Activated CD4-positive, CD25-positive, alpha-beta regulatory T cell (primary cell): ENCODE measurements at places on chromosomes 12 and 14.

GRCh38 chr12:106217706-106218105, 30.1 kb downstream of the CKAP4 start:
- DNase-seq, result no peak

- no peak for DNase-seq
Observed at GRCh38 chr14:31261859-31262731, 54.5 kb upstream of the HECTD1 start.

GRCh38 chr12:32053881-32054624, 52.6 kb upstream of the BICD1 start:
- no peak for DNase-seq

DNA sequence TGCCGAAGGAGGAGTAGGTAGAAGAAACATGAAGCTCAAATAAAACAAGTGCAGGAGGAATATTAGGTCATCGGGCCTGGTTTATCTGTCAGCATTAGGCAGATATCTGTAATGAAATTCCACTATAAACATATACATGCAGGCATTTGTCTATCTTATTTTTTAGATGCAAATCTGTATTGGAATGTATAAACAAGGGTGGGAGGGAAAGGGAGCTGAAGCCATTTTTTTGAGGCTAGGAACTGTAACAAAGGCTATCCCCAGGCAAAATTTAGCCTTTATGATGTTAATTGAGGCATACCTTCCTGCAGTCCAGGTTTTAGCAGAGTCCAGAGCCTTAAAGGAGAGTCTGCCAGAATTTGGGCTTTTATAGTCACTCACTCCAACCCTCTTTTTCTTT, 72.5 kb downstream of the PHLDA1 start:
- DNase-seq, result no peak

- no peak for DNase-seq
Observed at GRCh38 chr14:100476012-100476822, 111.0 kb downstream of the BEGAIN start.

DNA sequence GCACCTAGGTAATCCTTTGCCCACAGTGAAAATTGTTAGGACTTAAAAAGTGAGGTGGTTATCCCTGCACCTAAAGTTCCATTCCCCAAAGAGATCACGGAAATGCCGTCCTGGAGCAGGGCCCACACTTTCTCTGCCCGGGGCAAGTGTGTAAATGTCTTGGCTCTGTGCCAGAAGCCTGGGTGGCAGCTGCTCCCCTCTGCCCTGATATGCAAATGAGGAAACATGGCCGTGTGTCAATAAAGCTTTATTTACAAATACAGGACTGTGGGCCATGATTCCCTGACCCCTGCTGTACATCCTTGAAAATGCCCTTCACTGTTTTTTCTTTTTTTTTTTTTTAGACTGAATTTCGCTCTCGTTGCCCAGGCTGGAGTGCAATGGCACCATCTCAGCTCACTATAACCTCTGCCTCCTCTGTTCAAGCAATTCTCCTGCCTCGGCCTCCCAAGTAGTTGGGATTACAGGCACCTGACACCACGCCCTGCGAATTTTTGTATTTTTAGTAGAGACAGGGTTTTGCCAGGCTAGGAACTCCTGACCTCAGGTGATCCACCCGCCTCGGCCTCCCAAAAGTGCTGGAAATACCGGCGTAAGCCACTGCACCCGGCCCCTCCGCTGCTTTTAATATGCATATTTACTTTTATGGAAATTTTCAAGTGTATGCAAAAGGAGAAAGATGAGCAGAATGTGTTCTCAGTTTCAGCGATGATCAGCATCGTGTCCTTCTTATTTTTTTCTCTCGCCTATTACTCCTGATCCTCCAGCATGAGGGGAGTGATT, 75.5 kb downstream of the GALNT9 start:
- DNase-seq, result no peak

GRCh38 chr12:92036771-92037453, 108.7 kb downstream of the BTG1 start:
- no peak for DNase-seq

DNA sequence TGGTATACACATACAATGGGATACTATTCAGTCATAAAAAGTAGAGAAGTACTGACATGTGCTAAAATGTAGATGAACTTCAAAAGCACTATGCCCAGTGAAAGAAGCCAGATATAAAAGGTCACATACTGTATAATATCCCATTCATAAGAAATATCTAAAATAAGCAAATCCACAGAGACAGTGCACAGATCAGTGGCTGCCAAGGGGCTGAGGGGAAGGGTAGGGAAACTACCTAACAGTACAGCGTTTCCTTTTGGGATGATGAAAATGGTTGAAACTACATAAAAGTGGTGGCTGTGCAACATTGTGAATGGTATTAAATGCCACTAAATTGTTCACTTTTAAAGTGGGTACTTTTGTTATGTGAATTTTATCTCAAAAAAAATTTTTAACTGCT, 11.9 kb downstream of the EAPP start:
- DNase-seq, result no peak

GRCh38 chr12:80861641-80862378, 75.9 kb downstream of the LIN7A start:
- DNase-seq, result no peak

DNA sequence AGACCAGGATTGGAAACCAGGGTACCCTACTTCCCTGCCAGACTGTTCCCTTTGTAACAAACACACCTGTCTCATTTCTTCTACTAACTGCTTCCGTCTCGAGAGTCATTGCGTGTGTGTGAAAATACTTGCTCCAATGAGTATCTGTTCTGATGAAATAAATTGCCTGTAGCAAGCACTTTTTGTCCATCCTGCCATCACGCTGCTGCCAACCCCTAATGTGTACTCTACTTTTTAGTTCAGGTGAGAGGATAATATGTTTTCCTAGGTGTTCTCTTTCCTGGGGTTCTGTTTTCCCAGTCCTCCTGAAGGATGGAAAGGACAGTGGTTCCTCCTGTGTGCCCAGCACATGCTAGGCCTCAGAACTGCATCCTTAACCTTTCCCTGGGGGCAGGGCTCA, 1.0 kb downstream of the TUNAR start:
- no peak for DNase-seq

DNA sequence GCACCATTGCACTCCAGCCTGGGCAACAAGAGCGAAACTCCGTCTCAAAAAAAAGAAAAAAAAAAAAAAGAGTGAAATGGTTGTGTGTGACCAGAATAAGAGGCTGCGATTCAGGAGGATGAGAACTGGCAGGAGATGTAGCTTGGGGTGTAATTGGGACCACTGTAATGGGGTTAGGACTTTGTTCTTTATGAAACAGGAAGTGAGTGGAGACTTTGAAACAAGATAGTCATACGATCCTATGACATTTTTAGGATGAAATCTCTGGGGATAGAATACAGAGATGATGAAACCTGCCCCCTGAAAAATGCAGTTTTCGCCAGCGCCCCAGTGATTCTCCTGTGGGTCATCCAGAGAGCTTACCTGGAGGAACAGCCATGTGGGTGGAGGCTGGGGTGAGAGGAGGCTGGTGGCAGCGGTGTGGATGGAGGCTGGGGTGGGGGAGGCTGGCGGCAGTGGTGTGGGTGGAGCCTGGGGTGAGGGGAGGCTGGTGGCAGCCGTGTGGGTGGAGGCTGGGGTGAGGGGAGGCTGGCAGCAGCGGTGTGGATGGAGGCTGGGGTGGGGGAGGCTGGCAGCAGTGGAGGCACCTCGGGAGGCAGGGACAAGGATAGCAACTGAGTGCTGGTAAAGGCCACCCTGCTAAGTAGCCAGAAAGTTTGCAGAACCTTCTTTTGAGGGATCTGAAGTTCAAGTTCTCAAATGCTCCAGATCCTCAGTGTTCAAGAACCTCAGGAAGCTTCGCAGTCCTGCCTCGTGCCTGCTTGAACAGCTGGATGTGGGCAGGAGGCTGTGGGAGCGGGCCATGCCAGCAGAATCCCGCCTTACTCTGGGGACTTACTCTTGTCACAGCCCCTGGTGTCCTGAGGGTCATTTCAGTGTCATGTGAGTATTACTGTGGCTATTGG, 20.2 kb downstream of the FBXL14 start:
- no peak for DNase-seq

- DNase-seq, result no peak
Observed at GRCh38 chr14:54330876-54331275, 65.9 kb upstream of the CDKN3 start.

DNA sequence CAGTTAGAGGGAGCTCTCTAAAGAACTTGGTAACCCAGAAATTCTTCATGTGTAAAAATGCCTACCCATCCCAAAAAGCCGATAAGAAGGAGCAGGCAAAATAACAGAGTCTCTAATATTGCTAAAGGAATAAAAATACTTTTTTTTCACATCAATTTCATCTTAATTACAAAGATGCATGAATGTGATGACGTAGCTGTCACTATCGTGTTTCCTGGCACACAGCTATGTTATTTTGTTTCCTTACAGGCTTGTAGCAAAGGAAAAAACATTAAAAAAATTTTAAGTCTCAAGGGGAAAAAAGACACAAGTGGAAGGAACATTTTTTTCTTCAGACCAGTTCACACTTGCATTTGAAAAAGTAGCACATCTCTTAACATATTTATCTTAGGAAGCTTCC, 10.3 kb upstream of the LGALS3 start:
- DNase-seq, result no peak

DNA sequence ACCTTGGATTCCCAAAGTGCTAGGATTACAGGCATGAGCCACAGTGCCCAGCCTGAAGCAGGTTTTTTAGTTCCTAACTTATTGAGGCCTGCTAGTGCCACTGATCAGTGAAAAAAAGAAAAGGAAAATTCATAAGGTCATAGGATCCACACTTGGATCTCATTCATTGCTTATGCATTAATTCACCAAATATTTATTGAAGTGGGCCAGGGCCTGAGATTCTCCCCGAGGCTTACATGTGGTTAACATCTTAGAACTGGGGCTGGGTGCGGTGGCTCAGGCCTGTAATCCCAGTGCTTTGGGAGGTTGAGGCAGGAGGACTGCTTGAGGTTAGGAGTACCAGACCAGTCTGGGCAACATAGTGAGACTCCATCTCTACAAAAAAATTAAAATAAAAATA, 29.5 kb upstream of the MAP1LC3B2 start:
- no peak for DNase-seq

DNA sequence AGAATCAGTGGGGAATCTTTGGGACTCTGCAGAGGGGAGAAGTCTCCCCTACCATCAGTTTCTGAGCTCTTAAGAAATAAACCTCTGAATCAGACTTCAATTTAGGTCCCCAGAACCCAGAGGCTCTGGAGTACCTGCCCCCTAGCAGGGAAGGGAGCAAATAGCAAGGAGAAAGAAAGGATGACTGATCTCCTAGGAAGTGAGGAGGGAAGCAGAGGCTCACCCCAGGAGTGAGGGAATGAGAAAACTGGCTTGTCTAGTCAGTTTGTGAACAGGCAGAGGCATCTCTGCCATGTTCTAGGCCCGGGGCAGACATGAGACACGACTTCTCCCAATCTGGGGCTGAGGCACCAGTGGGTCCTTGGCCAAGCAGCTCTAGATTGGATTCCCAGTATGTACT, 24.3 kb upstream of the SMUG1 start:
- no peak for DNase-seq

GRCh38 chr14:29637411-29637810, 290.2 kb downstream of the PRKD1 start:
- DNase-seq, result no peak

- DNase-seq, result no peak
Observed at GRCh38 chr12:94872971-94873733, 130.3 kb downstream of the NDUFA12 start.

DNA sequence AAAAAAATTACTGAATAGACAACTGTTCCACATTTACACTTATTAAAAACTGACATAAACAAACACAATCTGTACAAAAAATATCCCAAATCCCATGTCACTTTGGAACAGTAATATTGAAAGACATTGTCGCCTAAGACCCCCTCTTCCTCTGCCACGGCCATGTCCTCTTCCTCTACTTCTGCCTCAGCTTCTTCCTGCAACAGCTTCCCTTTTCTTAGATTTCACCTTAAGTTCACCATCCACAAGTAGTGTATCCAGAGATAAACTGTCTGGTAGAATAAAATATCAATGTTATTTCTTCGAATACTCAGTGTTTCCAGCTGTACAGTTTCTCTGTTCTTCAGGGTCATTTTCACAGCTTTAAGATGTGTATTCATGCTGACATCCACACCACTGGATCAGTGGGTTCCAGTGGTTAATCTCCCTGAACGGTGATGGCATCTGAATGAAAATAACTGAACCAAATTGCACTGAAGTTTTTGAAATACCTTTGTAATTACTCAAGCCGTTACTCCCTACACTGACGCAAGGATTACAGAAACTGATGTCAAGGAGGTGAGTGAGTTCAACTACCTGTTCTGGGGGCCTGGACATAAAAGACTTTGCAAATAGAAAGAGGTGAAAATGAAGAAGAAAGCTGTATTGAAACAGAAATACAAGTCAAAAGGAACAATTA, 208.5 kb downstream of the C12orf50 start:
- DNase-seq, result no peak

DNA sequence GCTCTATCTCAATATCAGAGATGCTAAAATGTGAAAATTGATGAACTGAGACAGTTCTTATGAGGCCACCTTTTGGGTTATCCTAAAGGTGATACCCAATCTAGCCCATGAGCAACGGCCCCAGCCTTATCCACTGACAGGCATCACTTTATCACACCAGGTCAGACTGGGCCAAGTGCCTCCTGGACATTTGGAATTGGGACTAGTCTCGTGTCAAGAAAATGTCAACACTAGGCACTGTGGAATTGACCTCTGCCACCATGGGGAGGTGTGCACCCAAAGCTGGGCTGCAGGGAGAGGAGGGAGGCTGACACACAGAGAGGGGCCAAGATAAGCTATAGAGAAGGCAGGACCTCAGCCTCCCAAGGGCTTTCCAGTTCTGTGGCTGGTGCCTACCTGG, 78.5 kb upstream of the ZFP36L1 start:
- no peak for DNase-seq

DNA sequence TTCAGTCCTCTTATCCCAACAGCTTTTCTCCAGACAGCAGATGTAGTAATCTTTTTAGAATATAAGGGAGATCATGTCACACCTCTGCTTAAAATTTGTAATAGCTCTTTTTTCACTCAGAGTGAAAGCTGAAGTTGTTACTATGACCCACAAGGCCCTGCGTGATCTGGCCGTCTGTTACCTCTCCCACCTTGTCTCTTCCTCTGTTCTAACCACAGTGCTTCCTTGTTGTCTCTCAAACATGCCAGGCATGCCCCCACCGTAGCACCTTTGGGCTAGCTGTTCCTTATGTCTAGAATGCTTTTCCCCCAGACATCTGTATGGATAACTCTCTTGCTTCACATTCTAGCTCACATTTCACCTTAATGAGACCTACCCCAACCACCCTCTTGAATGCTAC, 6.5 kb downstream of the NECAP1 start:
- DNase-seq, result no peak

DNA sequence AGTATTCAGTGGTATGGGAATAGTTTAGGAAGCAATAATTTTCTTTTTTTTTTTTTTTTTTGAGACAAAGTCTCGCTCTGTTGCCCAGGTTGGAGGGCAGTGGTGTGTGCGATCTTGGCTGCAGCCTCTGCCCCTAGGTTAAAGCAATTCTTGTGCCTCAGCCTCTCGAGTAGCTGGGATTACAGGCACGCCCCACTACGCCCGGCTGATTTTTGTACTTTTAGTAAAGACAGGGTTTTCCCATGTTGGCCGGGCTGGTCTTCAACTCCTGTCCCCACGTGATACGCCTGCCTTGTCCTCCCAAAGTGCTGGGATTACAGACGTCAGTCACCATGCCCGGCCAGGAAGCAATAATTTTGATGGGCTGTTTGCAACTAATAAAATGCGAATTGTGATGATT, 62.1 kb downstream of the ATG14 start:
- no peak for DNase-seq
